ENCODE measurements at places on chromosomes 3 and 15. TPM values are rescaled to one million over a fixed set of nuclear protein-coding genes. Genes with fewer than 3 reads are reported as not detected.

- H3K36me3 ChIP-seq, result no peaks in the 10 kb centered on the region
- no peak overlapping the region for H3K4me3 ChIP-seq
- H3K4me1 ChIP-seq, result no peaks in the 10 kb centered on the region
- no peak for DNase-seq
Measured at GRCh38 chr3:74338998-74339397, 275.5 kb downstream of the CNTN3 start.

DNA sequence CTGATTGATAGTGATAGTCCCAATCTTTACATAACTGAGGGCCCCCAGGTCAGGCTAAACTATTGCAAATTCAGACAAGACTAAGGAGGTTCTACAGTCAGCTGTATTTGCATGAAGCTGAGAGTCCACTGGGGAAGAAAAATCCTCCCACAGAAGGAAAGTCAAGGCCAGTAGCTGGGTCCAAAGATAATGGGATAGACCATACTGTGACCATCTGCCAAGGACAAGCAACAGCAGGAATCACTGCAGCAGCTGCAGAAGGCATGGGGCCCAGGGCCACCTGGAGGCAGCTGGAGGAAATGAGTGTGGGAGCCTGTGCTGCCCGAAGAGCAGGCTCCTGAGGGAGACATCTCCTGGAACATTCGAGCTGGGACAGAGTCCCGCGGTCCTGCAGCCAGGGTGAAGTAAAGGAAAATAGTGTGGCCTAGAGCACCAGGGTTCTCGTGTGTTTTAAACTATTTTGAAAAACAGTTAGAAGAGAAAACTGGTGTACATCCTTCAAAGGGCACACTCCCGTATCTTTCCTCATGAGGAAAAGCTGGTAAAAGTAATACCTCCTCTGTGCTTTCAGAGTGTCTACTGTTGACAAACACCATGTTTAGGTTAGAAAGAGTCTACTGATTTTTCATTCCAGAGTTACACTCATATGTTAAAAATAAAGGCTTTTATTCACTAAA lies 13.2 kb upstream of the TMEM212 start:
- DNase-seq, result peak; percentile 96
- no peaks in the 10 kb centered on the region for H3K27me3 ChIP-seq
- H3K4me1 ChIP-seq, result peaks cover 51% of the 10 kb centered on the region
- peak overlapping the region; percentile 74 for H3K27ac ChIP-seq
- H3K4me3 ChIP-seq, result no peak overlapping the region

The FETUB gene
- total RNA-seq, result not detected

DNA sequence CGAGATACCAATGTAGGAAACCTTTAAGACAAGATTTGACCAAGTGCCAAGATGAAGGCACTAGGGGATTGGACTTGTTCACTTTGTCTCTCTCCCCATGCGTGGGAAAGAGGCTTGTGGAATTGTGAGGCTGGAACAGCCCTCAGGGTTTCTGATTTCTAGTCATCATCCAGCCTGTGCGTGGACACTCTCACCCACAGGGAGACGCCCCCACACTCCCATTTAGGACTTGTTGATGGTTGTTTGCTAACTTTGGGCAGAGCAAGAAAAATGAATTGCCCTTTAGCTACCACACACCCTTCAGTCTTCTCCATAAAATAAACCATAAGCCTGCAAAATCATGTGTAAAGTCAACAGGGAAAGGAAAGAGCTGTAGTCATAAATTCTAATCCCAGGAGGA lies 18.4 kb downstream of the ACKR2 start:
- no peaks in the 10 kb centered on the region for H3K4me1 ChIP-seq
- no peak for DNase-seq
- H3K4me3 ChIP-seq, result no peak overlapping the region

DNA sequence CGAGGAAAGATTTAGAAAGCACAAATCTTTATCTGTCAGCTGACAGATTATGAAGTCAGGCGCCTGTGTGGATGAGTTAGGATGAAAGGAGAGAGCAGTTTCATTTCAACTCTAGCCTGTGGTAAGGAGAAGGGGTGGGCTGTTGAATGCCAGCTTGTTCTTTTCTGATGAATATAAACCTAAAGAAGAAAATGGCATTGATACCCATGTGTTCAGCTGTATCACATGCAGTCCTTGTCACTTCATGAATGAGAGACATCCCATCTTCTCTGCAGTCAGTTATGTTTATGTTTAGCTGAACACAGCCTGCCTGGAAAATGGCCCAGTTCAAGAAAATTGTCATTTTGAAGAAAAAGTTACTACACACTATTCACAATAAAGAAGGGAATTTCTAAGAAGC lies 345.7 kb upstream of the RBMS3 start:
- H3K36me3 ChIP-seq, result no peaks in the 10 kb centered on the region
- no peak overlapping the region for H3K27ac ChIP-seq
- peaks cover 4% of the 10 kb centered on the region for H3K4me1 ChIP-seq
- DNase-seq, result no peak

The NR1I2 gene
- not detected for total RNA-seq

DNA sequence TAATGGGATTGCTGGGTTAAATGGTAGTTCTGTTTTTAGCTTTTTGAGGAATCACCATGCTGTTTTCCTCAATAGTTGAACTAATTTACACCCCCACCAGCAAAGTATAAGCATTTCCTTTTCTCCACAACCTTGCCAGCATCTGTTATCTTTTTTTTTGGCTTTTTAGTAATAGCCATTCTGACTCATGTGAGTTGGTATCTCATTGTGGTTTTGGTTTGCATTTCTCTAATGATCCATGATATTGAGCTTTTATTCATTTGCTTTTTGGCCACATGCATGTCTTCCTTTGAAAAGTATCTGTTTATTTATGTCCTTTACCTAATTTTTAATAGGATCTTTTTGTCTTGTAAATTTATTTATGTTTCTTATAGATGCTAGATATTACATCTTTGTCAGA lies 288.2 kb downstream of the EPHA6 start:
- H3K36me3 ChIP-seq, result no peaks in the 10 kb centered on the region
- no peaks in the 10 kb centered on the region for H3K27me3 ChIP-seq
- no peak for DNase-seq
- H3K4me3 ChIP-seq, result no peak overlapping the region
- no peaks in the 10 kb centered on the region for H3K4me1 ChIP-seq

DNA sequence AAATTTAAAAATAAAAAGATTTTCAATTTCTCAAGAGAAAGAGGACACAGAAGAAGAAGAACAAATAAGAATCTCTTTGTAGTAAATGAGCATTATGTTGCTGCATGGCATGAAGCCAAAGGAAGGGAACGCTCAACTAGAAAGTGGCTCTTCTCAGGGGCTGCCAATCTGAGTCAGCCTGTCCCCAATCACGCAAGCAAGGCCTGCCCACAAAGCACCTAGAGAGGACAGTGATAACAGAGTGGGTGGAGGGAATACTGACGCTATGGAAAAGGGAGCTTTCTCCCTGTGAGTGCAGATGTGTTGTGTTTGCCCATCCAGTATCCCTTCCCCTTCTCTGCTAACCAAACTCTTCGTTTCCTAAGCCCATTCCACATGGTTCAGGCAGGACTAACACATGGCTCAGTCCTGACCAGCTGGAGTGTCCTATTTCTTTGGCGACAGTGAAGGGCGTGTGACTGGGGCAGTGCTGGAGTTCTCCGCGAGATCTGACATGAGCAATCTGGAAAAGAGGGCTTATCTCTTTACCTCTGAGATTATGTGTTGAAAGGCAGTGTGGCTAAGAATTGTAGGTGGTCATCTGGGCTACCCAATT lies 14.2 kb downstream of the FBN1 start:
- H3K27me3 ChIP-seq, result no peaks in the 10 kb centered on the region
- no peak for DNase-seq
- H3K4me1 ChIP-seq, result no peaks in the 10 kb centered on the region
- no peak overlapping the region for H3K27ac ChIP-seq
- no peak overlapping the region for H3K4me3 ChIP-seq

GRCh38 chr3:111151438-111151837 lies 79.8 kb downstream of the NECTIN3 start:
- no peaks in the 10 kb centered on the region for H3K36me3 ChIP-seq
- no peaks in the 10 kb centered on the region for H3K27me3 ChIP-seq
- DNase-seq, result no peak
- no peak overlapping the region for H3K4me3 ChIP-seq
- no peaks in the 10 kb centered on the region for H3K4me1 ChIP-seq

GRCh38 chr15:100919481-100920405 lies 586 bp downstream of the LRRK1 start:
- DNase-seq, result peak; percentile 28
- H3K4me1 ChIP-seq, result peaks cover 14% of the 10 kb centered on the region
- H3K27me3 ChIP-seq, result no peaks in the 10 kb centered on the region
- H3K4me3 ChIP-seq, result peak overlapping the region; percentile 60
- H3K27ac ChIP-seq, result peak overlapping the region; percentile 10

- H3K4me1 ChIP-seq, result no peaks in the 10 kb centered on the region
- peaks cover 3% of the 10 kb centered on the region for H3K27me3 ChIP-seq
- DNase-seq, result no peak
- no peaks in the 10 kb centered on the region for H3K36me3 ChIP-seq
- H3K27ac ChIP-seq, result no peak overlapping the region
- no peak overlapping the region for H3K4me3 ChIP-seq
Measured at GRCh38 chr3:180657094-180657493, 22.2 kb downstream of the CCDC39 start.
